A549 treated with CpdA at 1 μM for 4 hours (cell line): ENCODE measurements at places on chromosomes 3 and 15. TPM values are rescaled to one million over a fixed set of nuclear protein-coding genes. Genes with fewer than 3 reads are reported as not detected.

GOLGA8B gene
- 13.4 to 20.1 TPM (median 16.5 TPM) in 5 replicates for total RNA-seq

TIPARP gene
- total RNA-seq: 27.7 to 49.3 TPM (median 29.8 TPM) in 5 replicates

CLDN1 gene
- 26.4 to 33.5 TPM (median 29.0 TPM) in 5 replicates for total RNA-seq

GOLGA6A gene
- total RNA-seq: 0.07 to 0.14 TPM (median 0.11 TPM) in 4 of 5 replicates, not detected in the other

GPR62 gene
- 0.07 TPM in 1 of 5 replicates, not detected in the others for total RNA-seq

SLC28A1 gene
- total RNA-seq: 0.02 to 0.06 TPM (median 0.05 TPM) in 3 of 5 replicates, not detected in the others

EBLN2 gene
- 0.31 to 0.55 TPM (median 0.53 TPM) in 5 replicates for total RNA-seq

ARRDC4 gene
- 0.17 to 0.31 TPM (median 0.27 TPM) in 5 replicates for total RNA-seq

ACAD9 gene
- 21.5 to 29.0 TPM (median 24.9 TPM) in 5 replicates for total RNA-seq

MTHFS gene
- 83.2 to 101 TPM (median 85.3 TPM) in 5 replicates for total RNA-seq

ST3GAL6 gene
- 0.60 to 1.9 TPM (median 0.91 TPM) in 5 replicates for total RNA-seq

FANCI gene
- total RNA-seq: 46.5 to 65.8 TPM (median 60.1 TPM) in 5 replicates

CCDC174 gene
- total RNA-seq: 10.8 to 16.7 TPM (median 12.8 TPM) in 5 replicates

STAB1 gene
- total RNA-seq: 0.05 TPM in 1 of 5 replicates, not detected in the others

GATA2 gene
- 4.1 to 5.5 TPM (median 5.5 TPM) in 5 replicates for total RNA-seq

SPINT1 gene
- 0.82 to 1.1 TPM (median 0.92 TPM) in 5 replicates for total RNA-seq

SNRK gene
- total RNA-seq: 3.4 to 5.4 TPM (median 4.1 TPM) in 5 replicates

GOLGA8Q gene
- total RNA-seq: 0.10 to 0.38 TPM in 2 of 5 replicates, not detected in the others

SPTSSB gene
- not detected in 5 replicates for total RNA-seq

FEZF2 gene
- not detected in 5 replicates for total RNA-seq

A4GNT gene
- not detected in 5 replicates for total RNA-seq

PPP1R14D gene
- total RNA-seq: 0.20 to 0.32 TPM in 2 of 5 replicates, not detected in the others

SLC38A3 gene
- total RNA-seq: 0.01 to 0.04 TPM in 2 of 5 replicates, not detected in the others

TNFSF10 gene
- total RNA-seq: 0.10 to 0.21 TPM (median 0.10 TPM) in 3 of 5 replicates, not detected in the others

ACOX2 gene
- total RNA-seq: 6.7 to 13.0 TPM (median 10.9 TPM) in 5 replicates

GPR87 gene
- 0.86 to 1.3 TPM (median 1.1 TPM) in 5 replicates for total RNA-seq

ZNF774 gene
- total RNA-seq: 0.68 to 1.8 TPM (median 1.3 TPM) in 5 replicates

PLAAT1 gene
- 0.14 to 0.28 TPM in 2 of 5 replicates, not detected in the others for total RNA-seq
